Stimulated activated CD4-positive, alpha-beta T cell treated with anti-CD3 and anti-CD28 coated beads, Interleukin-12 subunit alpha, Interleukin-12 subunit beta, amount 100 ng/mL, for 4 hours (primary cell): ENCODE measurements at places on chromosomes 5 and 9.

DNA sequence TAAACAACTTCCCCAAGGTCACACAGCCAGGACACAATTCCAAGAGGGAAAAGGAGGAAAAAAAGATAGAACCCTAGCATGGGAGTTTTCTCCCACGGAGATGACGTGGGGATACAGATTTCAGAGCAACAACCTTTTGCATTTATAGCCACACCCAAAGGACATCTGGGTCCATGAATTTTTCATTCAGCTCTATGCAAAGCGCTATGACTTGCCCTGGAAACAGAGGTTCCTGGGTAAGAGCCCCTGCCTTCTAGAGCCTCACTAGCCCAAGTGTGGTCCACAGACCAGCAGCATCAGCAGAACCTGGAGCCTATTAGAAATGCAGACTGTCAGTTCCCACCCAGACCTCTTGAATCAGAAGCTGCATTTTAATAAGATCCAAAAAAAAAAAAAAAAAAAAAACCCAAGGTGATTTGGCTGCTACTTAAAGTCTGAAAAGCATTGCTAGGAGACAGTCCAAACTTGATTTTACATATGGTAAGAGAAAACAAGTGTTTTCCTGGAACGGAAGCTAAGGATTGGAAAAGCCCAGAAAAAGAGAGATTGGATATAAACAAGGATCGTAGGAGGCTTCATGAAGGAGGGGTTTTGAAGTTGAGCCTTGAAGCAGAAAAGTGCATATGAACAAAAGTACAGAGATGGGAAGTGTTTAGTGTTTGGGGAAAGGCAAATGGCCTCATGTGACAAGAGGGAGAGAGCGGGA, 17.6 kb upstream of the ADAM19 start:
- DNase-seq = no peak

GRCh38 chr9:87479801-87480201, 17.9 kb upstream of the DAPK1 start:
- no peak for DNase-seq

- no peak for DNase-seq
Measured at GRCh38 chr5:54214722-54215121, 95.7 kb downstream of the ARL15 start.

DNA sequence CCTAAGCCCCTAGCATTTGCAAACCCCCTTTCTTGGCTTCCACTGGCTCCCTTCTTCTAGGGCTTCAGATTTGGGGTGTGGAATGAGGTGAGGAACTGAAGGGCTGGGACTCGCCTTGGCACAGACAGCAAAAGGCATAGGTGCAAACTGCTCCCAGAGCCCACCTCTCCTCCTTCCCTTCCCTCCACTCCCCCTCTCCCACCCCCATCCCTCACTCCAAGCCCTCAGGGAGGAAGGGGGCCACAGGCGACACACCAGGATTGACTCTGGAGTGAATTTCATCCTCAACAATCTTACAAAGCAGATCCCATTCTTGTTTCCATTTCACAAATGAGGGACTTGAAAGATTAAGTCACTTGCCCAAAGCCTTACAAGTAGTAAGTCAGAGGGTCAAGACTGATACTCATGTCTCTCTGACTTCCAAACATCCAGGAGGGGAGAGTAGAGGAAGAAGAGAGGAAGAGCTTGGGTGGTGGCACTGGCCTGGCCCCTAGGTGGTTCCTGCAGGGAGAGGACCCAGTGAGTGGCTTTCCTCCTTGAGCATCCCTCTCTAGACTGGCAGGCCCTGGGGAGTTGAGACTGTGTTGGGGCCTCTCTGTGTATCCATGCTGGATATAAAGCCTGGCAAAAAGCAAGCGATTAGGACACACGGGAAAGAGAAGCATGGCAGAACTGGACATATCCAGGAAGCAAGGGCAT, 193.1 kb downstream of the GABBR2 start:
- no peak for DNase-seq

DNA sequence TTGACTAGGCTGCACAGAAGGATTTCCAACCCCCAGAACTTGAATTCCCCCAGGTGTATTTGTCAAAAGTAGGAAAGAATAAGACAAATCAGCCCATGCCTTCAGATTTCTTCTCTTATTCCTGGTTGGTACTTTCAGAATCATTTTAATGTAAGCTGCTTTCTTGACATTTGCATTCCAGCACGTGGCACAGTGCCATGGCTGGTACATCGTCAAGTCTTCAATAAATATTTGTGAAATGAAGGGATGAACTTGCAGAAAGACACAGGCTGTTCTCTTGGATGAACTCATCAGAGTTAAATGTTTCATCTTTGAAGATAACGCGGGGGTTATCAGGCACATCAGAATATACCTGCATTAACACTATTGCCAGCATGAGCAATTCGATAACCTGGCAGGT, 14.5 kb downstream of the KCNIP1 start:
- DNase-seq = no peak

DNA sequence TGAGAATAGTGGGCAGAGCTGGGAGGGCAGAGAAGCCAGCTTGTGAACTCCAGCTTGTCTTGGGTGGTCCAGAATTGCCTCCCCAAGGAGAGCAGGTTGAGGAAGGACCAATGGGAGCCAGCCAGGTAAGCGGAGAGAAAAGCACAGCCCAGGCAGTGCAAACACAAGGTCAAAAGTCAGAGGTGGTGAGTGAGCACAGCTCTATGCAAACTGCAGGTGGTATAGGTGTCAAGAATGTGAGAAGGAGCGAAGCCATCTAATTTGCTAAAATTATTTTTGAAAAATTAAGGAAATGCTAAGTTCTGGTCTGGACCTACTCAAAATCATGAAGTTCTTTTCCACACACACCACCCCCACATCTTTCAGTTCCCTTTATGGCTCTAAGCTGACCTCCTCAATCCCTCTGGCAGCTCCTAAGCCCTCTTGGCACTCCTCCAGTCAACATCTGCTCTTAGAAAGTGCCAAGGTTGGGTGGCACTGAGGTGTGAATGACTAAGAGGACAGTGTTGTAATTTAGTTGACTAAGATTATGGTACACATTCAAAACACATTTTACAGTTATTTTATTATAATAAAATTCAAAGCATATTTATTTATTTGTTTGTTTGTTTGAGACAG, 6.6 kb upstream of the OTULINL start:
- DNase-seq = no peak

DNA sequence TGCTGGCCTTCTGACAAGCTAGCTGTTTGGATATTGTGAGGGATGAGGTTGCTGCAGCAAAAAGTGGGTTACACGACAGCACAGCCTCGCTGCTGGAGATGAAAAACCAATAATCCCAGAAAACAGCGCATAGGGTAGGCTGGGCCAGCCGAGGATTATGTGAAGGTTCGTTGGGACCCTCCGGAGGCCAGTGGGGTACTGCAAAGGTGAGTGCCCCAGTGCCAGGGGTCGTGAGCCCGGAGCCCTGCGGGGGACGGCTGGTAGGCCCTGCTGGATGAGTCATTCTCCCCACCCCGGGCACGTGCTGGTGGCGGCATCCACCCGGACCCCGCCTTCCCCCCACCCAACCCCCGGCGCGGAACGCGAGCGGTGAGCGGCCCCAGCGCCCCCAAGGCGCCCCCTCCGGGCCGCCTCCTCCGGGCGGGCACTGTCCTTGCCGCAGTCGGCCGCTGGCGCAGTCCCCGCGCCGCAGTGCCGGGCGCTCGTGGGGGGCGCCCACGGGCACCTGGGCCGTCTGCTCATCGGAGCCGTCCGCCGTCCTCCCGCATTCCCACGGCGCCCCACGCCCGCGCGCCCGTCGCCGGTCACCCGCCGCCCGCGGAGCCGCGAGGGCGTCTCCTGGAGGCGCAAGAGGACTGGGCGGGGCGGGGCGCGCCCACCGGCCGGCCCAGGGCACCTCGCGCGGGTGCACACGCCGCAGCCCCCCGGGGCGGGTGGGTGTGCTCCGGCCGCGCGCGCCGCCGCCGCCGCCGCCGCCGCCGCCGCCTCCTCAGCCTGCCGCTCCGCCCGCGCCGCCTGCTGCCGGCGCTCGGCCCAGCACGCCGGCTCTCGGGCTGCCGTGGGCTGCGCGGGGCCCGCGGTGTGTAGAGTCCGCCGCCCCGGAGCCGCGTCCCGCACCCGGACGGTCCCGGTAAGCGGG, at the start of gene PHF24:
Gene PHF24 (plus strand): TSS at position 794 of the 919 bp plus-strand sequence. CDS start 13,014 bp downstream, outside the sequence.
- DNase-seq = peak; percentile 25

GRCh38 chr5:149100331-149100730, 37.5 kb upstream of the SH3TC2 start:
- DNase-seq = no peak

- no peak for DNase-seq
Measured at GRCh38 chr9:121645003-121645402, 6.4 kb upstream of the DAB2IP start.
